ENCODE measurements at places on chromosomes 6 and 20. TPM values are rescaled to one million over a fixed set of nuclear protein-coding genes. Genes with fewer than 3 reads are reported as not detected.

DNA sequence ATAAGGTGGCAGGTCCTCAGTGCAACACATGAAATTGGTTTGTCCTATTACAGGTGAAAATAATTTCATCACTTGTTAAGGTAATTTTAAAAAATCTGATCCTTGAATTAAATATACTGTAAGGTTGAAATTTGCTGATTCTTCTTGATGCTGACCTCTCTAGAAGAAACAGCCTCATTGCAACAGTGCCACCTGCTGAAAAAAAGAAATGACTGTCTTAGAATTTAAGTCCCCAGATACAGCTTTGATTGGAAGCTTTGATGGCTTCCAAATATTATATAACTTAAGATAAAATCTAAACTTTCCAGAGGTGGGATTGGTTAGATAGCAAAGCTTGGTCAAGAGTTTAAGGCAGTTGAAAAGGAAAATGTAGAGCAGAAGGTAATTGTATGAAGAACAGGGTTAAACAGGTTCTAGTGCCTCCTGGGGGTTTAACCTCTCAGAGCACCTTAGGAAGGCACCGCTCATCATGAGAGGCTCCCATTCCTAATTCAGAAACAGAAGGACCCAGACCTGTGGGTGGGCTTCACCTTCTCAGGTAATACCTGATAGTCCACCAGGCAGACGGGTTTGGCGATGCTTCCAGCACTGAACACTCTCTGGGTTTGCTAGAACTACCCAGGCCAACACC lies 401.0 kb downstream of the PAX1 start:
- no peak for DNase-seq

GRCh38 chr6:44333942-44334341 lies 8.5 kb upstream of the SPATS1 start:
- DNase-seq, result no peak

DNA sequence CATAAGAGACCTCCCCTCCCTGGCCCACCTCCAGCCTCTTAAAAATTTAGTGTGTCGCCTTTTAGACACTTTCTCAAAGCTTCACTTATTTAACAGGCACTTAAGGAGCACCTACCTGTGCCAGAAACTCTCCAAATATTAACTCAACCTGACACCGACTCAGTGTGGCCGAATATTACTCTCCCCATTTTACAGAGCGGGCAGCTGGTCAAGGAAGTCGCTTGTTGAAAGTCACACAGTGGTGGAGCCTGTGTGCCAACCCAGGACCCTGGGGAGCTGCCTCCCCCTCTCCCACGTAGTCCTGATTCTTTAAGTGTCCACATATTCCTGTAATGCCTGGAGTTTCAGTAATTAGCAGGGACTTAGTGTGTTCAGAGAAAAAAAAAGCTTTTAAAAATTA lies 1.0 kb upstream of the PMEPA1 start:
- DNase-seq, result no peak

- no peak for DNase-seq
Measured at GRCh38 chr6:169786349-169786748, 34.9 kb downstream of the ERMARD start.

- peak; percentile 82 for DNase-seq
Measured at GRCh38 chr20:40506537-40506939, 182.5 kb downstream of the MAFB start.

Gene EYA4
- total RNA-seq, result 20.0 TPM

Gene MTFR2
- total RNA-seq, result 0.15 TPM

Gene ENPP4
- total RNA-seq, result 29.2 TPM
